ENCODE measurements at places on chromosomes 13 and 19.

DNA sequence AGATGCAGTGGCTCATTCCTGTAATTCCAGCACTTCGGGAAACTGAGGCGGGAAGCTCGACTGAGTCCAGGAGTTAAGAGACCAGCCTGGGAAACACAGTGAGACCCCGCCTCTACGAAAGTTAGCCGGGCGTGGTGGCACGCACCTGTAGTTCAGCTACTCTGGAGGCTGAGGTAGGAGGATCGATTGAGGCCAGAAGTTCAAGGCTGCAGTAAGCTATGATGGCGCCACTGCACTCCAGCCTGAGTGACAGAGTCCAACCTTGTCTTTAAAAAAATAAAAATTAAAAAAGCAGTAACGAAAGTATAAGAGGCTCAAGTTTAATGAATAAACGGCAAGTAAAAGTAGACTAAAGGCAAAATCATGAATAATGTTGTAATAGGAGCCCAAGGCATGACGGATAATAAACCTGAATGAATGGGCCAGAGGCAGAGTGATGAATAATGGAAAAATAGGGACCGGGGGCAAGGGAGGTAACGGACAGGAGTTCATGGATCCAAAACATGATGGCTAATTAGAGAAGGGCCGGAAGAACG lies 1.2 kb upstream of the TOMM40 start:
- no peak for DNase-seq

GRCh38 chr13:23777575-23777870 lies 111.7 kb downstream of the MIPEP start:
- no peak for DNase-seq

GRCh38 chr13:29362849-29363604 lies 232.5 kb downstream of the SLC7A1 start:
- DNase-seq = no peak

DNA sequence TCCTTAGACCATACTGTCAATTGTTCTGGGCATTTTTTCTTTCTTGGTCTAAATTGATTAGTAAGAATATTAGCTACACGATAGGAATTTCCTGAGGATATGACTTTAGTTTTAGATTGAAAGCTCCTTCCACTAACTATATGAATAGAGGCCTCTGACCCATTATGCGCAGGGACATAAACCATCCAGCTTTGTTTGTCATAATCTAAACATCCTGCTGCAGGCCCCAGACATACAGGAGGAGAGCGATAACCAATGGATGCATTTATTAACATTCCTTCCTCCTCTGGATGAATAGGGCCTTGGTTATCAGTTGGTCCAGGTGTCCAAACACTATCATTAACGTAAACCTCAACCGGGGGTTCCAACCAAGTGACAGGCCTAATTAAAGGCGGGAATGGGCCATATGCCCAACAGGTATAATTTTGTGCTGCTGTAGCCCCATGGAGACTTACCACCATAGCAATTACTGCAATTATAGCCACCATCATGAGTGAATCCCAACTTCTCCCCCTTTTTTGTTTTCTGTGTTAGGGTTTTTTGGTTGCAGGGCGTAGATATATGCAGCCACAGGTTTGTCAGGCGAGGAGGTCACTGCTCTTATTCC lies 32.6 kb downstream of the CLEC4M start:
- no peak for DNase-seq

DNA sequence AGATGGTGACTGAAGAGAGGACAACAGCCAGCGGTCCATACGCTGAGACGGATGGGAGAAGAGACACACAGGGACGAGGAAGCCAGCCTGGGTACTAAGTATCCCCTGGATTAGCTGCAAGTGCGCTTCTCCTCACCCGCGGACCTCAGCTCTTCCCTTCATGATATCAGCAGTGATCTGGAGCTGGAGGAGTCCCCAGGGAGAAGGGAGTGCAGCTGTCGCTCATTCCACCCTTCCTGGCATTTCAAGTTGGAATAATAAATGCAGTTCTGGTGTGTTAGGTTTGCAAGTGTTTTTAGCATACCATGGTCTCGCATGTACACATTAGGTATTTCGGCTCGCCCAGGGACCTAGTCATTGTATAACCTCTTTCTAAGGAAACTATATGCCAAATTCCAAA lies 88.5 kb upstream of the C1QTNF9B start:
- no peak for DNase-seq

GRCh38 chr19:42552086-42553065 lies 24.1 kb upstream of the CEACAM1 start:
- no peak for DNase-seq

DNA sequence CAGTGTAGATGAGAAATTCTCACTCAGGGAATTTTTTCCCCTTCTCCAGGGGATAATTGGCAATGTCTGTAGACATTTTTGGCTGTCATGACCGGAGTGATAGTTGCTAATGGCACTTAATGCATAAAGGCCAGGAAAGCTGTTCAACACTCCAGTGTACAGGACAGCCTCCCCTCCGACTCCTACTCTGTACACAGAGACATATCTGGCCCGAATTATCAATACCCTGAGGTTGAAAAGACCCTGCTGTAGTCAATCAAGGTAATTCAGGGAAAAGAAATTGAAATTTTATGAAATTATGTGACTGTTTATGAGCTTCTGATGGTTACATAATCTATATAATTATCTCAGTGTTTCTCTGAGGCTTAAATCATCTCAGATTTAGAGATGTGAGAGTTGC lies 720.7 kb downstream of the OLFM4 start:
- DNase-seq = no peak

GRCh38 chr19:3210347-3211017 lies 14.0 kb upstream of the CELF5 start:
- no peak for DNase-seq

GRCh38 chr13:69373747-69374425 lies 733.7 kb upstream of the ATXN8OS start:
- no peak for DNase-seq

GRCh38 chr13:99058527-99059495 lies 80.9 kb upstream of the DOCK9 start:
- DNase-seq = no peak

GRCh38 chr19:45568732-45569131 lies 15.9 kb downstream of the OPA3 start:
- DNase-seq = no peak

GRCh38 chr19:21585281-21585890 lies 80.0 kb downstream of the ZNF429 start:
- DNase-seq = no peak

- no peak for DNase-seq
Observed at GRCh38 chr13:63403733-63404132, 1988.1 kb upstream of the PCDH20 start.

DNA sequence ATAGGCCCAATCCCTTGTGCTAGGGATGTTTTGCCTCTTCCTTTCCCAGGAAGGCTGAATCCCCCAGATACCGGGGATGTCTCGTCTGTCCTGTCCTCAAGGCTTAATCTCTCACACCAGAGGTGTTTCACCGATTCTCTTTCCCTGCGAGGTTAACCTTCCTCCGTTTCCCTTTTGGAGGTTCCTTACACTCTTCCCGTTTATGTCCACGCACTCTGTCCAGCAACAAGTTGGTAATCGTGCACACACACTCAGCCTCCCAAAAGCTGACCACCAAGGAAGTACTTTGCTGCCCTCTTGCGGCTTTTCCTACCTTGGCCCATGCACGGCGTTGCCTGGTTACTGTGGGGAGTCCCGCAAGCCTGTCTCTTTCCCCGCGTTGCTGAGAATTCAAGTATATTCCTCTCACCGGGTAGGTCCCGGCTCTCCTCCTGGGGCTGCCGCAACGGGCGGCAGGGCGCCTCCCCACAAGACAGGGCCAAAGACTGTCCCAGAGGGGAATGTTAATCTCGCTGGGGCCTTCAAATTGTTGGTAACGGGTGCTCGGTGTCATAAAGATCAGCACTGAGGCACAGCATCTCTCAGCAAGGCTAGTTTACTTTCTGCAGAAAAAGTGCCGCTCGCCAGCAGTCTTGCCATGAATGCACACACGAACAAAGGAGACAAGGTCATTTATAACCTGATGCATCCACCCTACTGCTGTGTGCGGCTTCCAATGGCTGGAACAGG lies 36.7 kb upstream of the CD177 start:
- DNase-seq = no peak

GRCh38 chr13:57865600-57866294 lies 234.2 kb downstream of the PCDH17 start:
- DNase-seq = no peak

DNA sequence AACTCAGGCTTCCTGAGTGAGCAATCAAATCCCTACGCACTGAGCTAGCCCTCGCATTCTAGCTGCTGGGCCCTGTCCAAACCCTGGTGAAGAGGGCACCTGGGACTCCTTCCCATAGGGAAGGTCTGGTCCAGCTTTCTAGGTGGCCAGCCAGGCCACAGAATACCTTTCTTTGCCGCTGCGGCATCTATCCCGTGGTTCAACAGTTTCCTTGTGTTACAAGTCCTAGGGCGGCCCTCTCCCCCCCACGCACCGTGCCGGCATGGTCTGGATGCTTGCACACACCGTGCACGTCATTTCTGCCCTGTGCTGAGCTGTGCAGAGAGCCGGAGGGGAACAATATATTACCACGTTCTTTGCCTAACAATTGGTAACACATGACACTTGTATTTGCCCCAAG lies 164.6 kb upstream of the TSHZ3 start:
- DNase-seq = no peak

DNA sequence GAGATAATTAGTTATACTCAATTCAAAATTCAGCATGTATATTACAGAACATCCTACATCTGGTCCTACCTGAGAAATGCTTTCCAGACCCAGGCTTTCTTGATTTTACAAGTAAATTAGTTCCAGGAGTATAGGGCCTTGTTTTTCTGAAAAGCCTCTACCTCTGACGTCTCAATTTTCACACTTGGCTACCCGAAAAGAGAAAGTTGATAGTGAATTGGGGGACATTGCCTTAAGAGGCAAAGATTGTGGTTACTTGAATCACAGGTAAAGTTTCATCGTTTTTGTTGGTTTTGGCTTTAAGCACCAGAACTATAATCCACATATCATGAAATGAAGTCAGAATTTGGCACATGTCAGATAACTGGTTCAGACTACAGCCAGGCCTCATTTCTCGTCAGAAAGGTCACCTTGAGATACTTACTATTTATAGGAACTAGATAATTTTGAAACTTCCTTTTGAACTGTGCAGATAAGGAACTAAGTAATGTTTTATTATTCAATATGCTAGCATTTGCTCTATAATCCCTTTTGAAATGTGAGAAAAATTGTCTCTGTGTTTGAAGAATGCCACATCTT lies 30.8 kb downstream of the FAM124A start:
- no peak for DNase-seq

- DNase-seq = no peak
Observed at GRCh38 chr13:60020288-60020687, 143.4 kb downstream of the DIAPH3 start.

DNA sequence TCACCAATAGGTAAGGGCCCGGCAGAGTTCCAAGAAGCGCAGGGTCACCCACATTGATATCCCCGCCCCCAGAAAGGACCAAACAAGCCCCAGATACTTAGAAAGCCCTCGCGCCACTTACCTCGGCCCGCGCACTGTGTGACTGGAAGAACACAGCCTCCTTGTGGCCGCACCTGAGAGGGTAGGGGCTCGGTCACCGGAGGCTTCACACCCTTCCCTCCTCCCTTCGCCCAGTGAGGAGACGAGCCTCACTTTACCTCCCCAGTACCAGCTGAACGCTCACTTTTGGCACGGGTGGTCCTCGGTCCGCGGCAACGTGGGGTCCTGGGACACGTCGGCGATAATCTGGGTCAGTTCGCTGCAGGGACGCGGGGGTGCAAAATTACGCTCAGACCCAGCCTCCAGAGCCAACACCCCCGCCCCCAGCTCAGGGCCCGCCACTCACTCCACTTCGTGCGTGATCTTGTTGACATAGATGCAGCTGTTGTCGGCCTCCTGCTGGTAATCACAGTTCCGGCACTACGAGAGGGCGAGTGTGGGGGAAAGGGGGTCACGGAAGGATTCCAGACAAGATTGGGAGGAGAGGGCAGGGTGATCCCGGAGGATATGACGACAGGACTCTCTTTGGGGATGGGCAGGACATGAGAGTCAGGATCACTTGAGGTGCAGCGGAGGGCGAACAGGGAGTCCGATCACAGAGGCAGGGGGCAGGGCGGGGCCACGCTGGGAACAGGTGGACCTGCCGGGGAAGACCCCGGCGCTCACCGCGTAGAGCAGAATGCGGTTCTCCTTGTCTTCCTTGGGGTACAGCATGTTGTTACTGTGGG lies 568 bp downstream of the POLR2I start:
- DNase-seq = no peak

DNA sequence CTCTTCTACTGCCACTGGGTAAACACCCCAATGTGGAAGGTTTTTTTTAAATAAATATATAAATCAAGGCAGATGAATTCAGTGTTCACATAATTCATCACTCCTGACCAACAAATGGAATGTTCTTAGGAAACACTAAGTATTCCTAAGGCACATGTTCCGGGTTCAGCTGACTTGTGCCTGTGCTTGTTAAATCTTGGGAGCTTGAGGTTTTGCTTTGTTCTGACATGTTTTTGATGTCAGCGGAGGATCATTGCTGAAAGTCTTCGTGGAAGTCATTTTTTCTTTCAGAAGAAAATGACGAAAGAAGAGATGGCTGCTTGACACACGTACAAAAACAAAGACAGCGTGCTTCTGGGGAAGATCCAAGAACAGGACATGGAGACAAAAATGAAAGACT lies 185.8 kb downstream of the MZT1 start:
- DNase-seq = no peak

DNA sequence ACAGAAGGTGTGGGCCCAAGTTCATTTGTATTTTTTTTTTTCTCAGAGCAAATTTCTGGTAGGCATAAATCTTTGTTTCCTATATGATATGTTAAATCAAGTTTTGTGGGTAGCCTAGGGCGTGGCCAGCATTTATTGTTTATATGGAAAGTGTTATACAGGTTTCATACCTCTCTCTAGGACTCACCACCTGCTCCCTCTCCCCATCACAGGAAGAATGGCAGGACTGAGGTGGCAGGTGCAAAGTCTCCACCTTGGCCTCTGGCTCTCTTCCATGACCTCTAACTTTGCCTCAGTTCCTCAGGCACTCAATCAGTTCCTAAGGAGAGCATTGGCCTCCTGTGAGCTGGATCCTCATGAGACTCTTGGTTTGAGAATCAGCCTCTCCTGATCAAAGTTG lies 172.3 kb upstream of the TSC22D1 start:
- DNase-seq = no peak

GRCh38 chr13:103883164-103883563 lies 816.9 kb upstream of the SLC10A2 start:
- DNase-seq = peak; percentile 12

GRCh38 chr13:48304143-48304876 lies 759 bp downstream of the RB1 start:
- DNase-seq = no peak

- no peak for DNase-seq
Observed at GRCh38 chr13:92175330-92175729, 776.9 kb downstream of the GPC5 start.

Data from NCI-H1436 treated with DMSO at 0.1 percent for 48 hours (cell line).